Activated naive CD8-positive, alpha-beta T cell treated with anti-CD3 and anti-CD28 coated beads, Interleukin-2, amount 50 U/mL, for 16 hours (primary cell): ENCODE measurements at places on chromosomes 2 and 18.

DNA sequence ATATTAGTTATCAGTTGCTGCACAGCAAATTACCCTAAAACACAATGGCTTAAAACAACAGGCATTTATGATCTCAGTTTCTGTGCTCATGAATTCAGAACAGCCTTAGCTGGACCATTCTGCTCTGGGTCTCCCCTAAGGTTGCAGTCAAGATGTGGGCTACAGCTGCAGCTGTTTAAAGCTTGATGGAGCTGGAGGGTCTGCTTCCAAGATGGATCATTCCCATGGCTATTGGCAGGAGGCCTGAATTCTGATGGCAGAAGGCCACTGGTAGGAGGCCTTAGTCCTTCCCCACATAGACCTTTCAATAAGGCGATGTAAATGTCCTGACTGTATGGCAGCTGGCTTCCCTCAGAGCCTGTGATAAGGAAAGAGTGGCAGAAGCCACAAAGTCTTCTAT lies 118.6 kb upstream of the SERPINE2 start:
- DNase-seq, result no peak

DNA sequence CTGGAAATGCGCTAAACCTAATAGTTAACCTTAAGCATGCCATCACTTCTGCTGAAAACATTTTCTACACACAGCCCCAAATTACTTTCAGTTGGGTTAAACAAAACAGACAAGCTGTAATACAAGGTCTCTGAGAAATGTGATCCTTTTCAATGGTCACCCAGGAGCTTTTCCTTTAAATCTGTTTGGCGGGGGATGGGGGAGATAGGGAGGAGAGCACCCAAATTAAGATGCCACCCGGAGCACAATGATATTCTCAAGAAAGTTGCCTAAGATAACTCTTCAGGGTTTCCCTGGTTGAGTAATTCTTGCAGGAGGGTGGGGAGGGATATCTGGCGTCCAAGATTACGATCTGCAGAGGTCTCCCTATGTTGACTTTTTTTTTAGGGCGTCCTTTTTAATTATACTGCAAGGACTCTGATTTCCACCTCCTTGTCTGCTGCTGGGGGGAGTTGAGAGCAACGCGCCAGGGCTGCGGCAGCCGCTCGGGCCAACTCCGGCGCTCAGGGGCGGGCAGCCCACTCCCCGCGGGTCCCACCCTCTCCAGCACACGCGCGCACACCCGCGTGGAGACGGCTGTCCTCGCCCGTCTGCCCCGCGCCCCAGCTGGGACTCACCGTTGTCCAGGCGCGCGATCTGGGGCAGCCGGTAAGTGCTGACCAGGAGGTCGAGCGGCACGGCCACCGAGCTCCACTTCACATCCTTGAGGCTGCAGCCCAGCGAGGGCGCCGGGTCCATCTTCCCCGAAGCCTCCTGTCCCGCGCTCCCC lies 807 bp downstream of the GAREM1 start:
- DNase-seq, result no peak

GRCh38 chr18:10681581-10682367 lies 155.9 kb downstream of the NAPG start:
- no peak for DNase-seq

DNA sequence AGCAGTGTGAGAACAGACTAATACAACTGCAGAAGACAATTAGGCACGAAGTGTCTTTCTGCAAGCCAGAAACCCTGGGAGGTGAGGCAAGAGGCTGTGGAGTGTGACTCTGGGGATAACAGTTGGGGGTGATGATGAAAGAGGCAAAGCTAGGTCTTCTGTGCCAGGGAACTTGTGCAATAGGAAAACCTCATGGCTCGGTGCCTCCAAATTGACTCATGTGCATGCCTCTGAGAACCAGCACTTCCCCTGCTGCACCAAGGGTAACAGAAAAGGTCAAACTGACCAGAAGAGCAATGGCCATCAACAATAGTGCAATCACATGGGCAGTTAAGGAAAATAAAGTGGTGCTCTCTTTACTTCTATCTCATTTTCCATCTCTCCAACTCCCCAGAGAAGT lies 136.4 kb downstream of the SCG2 start:
- no peak for DNase-seq

GRCh38 chr2:85428343-85428881 lies 9.9 kb downstream of the SH2D6 start:
- DNase-seq, result no peak

- DNase-seq, result no peak
Observed at GRCh38 chr2:204727368-204727767, 182.1 kb downstream of the PARD3B start.

GRCh38 chr18:61734396-61734795 lies 158.4 kb downstream of the RNF152 start:
- DNase-seq, result no peak

- DNase-seq, result no peak
Observed at GRCh38 chr2:23200068-23200786, 184.8 kb upstream of the KLHL29 start.

- no peak for DNase-seq
Observed at GRCh38 chr18:48159816-48160215, 229.4 kb upstream of the SMAD2 start.

DNA sequence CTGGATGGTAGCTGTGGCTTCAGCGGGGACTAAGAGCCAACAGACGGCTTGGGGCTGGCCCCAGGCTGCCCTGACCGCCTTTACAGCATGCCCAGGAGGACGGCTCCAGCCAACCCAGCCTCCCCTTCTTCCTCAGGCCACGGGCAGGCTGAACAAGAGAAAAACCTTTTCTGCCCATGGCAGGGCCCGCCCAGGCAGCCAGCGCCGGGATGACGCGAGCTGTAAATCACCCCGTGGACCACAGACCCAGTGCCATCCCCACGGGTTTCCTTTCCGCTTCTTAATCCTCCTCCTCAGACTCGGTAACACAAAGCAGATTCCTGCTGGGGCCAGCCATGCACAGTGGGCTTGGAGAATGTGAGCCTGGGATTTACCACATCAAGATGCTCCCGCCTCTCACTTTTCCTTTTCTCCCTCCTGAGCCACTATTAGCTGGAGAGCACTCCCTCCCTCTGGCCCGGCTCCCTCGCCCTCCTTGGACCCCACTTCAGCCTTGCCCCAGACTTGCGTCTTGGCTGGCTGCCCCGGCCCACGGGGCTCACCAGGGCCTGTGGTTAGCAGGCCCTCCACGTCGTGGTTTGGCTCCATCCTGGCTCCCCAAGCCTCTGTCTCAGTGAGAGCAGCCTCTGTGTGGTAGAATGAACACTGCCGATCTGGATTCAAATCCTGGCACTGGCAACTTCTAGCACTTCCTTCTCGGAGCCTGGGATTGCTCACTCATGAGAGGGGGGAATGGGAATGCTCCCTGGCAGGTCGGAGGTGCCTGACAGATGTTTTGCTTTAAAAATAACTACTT lies 31.4 kb downstream of the ATOH8 start:
- no peak for DNase-seq

- no peak for DNase-seq
Observed at GRCh38 chr2:12257476-12257875, 459.3 kb upstream of the TRIB2 start.

DNA sequence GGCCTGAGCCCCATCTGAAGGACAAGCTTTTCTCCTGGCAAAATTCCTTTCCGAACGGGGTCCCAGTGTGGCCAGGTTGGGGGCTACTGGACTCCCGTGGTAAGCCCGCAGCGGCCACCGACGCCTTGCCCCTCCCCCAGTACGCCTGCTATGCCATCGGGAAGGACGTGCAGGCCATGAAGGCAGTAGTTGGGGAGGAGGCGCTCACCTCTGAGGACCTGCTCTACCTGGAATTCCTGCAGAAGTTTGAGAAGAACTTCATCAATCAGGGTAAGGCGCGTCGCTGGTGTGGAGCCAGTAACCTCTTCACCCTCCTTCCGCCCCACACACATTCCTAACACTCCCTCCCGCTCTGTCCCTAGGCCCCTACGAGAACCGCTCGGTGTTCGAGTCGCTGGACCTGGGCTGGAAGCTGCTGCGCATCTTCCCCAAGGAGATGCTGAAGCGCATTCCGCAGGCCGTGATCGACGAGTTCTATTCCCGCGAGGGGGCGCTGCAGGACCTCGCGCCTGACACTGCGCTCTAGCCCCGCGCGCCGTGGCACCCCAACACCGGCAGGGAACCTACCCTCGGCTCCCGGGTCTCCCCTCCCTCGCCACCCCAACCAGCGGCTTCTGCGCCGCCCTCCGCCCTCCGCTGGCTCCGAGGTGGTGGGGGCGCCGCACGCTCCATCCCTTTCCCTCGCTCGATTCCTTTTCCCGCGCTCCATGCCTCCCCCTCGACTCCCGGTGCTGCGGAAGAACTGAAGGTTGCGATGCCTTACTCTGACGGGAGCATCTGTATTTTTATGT lies 13.6 kb upstream of the ANKRD53 start:
- peak; percentile 57 for DNase-seq

DNA sequence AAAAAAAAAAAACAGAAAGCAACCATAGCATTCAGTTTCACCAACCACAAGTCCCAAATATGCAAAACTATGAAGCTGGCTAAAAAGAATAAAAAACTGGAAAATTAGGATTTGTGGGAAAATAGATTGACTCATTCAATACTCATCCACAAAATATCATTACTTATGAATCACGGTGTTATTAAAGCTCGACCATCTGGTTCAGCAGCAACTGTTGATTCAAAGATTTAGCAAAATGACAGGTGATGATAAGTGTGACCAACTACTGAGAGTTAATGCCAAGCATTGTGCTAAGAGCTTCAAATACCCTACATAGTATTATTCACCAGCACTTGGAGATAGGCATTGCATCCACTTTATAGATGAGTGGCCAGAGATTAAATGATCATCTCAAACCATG lies 26.2 kb upstream of the XDH start:
- no peak for DNase-seq

DNA sequence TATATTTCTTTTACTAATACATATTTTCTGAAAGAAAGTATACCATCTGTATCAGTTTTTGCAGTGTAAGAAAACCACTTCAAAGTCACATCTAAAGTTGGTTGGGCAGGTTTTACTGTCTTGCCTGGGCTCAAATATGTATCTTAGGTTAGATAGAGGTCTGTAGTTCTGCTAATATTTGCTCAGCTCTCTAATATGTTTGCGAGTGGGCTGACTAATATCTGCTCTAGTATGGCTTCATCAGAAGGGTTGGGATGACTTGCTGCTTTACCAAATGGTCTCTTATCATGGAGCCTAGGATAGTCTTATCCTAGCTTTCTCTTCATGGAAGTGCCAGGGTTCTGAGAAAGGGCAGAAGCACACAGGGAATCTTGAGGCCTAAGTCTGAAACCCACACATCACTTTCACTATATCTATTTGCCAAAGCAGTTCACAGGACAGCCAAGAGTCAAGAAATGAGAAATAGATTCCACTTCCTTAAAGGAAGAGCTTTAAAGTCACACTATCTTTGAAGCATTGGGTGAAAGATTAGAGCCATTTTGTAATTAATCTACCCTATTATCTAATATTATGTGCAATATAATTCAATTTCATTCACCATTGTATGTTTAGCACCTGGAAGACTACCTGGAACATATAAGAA lies 610.0 kb downstream of the KCNJ3 start:
- DNase-seq, result no peak

GRCh38 chr2:138415985-138416384 lies 85.6 kb upstream of the SPOPL start:
- no peak for DNase-seq

DNA sequence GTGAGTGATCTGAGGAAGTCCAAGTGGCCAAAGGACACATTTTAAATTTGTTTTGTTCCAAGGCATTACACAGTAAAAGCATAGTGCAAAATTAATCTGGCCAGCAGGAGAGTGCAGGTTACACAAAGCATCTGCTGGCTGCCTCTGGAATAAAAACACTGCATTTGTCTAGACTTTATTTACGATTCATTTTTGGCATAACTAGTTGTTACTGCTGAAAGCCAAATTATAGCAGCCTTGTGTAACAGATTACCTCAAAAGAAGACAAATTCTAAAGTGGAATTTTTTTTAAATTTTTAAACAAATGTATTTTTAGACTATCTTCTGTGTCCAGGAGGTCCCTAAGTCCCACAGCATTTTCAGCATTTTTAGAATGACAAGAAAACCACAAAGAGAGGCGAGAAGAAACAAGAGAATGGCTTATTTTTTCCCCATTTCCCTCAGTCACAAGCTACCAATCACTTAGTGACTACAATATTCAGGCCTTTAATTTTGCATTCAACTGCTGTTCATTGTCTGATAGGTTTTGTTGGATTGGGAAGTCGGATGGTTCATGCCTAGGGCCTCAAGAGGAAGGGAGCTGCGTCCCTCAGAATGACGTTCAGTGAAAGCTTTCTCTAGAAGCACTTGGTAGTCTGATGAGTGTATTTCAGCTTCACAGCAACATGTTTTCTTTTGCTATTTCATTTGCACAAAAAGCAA lies 46.0 kb downstream of the TMEFF2 start:
- no peak for DNase-seq

GRCh38 chr2:214674278-214674677 lies 135.2 kb downstream of the BARD1 start:
- DNase-seq, result no peak

DNA sequence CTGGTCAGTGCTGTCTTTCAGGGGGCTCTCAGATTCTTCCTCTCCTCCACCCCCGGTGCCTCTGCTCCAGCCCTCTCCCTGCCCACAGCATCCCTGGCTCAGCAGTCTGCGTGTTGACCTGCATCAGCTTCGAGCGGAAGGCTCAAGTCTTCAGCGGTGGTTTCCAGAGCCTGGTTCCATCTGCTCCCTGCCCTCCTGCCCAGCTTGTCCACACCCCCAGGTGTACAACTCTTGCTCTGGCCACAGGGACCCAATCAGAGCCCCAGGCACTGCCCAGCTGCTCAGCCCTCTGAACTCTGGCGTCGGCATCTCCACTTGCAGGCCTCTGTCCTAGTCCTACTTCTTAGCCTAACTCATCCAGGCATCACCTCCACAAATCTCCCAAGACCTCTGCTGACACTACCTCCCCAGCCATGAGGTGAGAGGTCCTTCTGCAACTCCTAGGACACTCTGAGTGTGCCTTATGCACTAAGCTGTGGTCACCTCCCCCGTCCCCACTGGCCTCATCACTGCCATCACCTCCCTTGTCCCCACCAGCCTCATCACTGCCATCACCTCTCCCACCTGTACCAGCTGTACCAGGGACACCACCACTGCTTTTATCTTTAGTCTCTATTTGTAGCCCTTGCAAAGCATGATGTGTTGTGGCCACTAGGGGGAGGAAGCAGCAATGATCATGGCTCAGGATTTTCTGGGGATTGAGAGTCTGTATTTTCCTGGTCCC lies 60.9 kb downstream of the EDAR start:
- no peak for DNase-seq

GRCh38 chr18:22210311-22210754 lies 40.9 kb downstream of the GATA6 start:
- DNase-seq, result no peak

DNA sequence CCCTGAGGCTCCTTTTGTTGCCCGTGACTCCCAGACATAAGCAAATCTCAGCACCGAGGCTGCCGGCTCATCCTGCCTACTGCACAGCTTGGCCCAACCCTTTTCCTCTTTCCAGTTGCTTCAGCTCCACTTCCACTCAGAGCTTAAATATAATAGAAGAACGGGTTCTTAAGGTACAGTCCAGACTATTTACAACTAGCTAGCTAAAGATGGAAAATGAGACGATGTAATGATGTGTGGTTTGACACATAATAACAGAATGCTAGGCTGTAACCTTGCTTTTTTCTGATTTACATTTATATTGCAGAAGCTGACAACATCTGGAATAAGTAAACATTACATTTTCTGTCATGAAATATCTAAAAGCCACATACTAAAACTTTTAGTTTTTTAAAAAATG lies 26.9 kb upstream of the ATP9B start:
- DNase-seq, result no peak

- no peak for DNase-seq
Observed at GRCh38 chr2:158580760-158581159, 124.0 kb downstream of the PKP4 start.
